ENCODE measurements at places on chromosomes 1 and 21. TPM values are rescaled to one million over a fixed set of nuclear protein-coding genes. Genes with fewer than 3 reads are reported as not detected.

Gene SMCP
- total RNA-seq = not detected

Gene FAM89A
- 14.1 TPM for total RNA-seq

Gene FCAMR
- not detected for total RNA-seq

Gene SYCP1
- total RNA-seq = not detected

Gene BCL2L15
- under 0.01 TPM for total RNA-seq

Gene FHAD1
- total RNA-seq = 2.1 TPM

Gene KRTAP21-3
- not detected for total RNA-seq

Gene CSRP1
- total RNA-seq = 42.8 TPM

Gene ZNF695
- 0.52 TPM for total RNA-seq

Gene VWA5B1
- 0.52 TPM for total RNA-seq

Gene ADORA3
- 0.52 TPM for total RNA-seq

Gene CLIC6
- total RNA-seq = under 0.01 TPM

Gene NTNG1
- 8.4 TPM for total RNA-seq

Gene PCBP3
- total RNA-seq = not detected

Gene LPAR3
- under 0.01 TPM for total RNA-seq

Gene APOBEC4
- not detected for total RNA-seq

Gene IL22RA1
- total RNA-seq = not detected

Gene ZNF648
- total RNA-seq = under 0.01 TPM

Gene RUNX1
- total RNA-seq = 7.8 TPM

Gene AUNIP
- total RNA-seq = 1.6 TPM

Gene OR14K1
- total RNA-seq = 0.52 TPM

Gene DYNLT4
- not detected for total RNA-seq

Gene PGBD5
- 5.7 TPM for total RNA-seq

Gene COL18A1
- total RNA-seq = 59.0 TPM

Gene FAM131C
- not detected for total RNA-seq

Gene WNT2B
- total RNA-seq = 6.3 TPM

Gene MYOG
- total RNA-seq = 247 TPM

Measured in skeletal muscle tissue (tissue), 5 donors.